Hematopoietic multipotent progenitor cell treated with erythropoietin and hydrocortisone succinate and interleukin-3 and kit ligand, for 15 days (in vitro differentiated cells): ENCODE measurements at places on chromosomes 12 and 14.
A peak's percentile ranks its signal among the peaks of the same experiment; 100 is the strongest.

- DNase-seq = no peak
Observed at GRCh38 chr12:69386921-69387320, 27.4 kb downstream of the YEATS4 start.

DNA sequence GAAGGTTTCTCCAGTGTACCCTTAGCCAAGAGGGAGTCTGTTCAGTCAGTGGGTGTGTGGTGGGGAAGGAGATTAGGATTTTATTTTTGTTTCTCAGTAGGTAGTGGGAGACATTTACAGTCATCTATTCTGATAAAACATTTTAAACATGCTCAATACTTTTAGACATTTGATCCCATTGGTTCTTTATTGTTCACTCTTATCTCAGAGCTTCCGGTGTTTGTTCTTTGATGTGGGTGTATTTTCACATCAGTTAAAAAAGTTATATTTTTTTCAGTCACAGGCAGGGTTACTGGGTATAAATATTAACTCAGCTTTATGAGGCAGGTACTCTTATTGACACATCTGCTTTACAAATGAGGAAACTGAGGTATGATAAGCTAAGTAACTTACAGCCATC is 43.3 kb upstream of the LRRK2 start:
- no peak for DNase-seq

DNA sequence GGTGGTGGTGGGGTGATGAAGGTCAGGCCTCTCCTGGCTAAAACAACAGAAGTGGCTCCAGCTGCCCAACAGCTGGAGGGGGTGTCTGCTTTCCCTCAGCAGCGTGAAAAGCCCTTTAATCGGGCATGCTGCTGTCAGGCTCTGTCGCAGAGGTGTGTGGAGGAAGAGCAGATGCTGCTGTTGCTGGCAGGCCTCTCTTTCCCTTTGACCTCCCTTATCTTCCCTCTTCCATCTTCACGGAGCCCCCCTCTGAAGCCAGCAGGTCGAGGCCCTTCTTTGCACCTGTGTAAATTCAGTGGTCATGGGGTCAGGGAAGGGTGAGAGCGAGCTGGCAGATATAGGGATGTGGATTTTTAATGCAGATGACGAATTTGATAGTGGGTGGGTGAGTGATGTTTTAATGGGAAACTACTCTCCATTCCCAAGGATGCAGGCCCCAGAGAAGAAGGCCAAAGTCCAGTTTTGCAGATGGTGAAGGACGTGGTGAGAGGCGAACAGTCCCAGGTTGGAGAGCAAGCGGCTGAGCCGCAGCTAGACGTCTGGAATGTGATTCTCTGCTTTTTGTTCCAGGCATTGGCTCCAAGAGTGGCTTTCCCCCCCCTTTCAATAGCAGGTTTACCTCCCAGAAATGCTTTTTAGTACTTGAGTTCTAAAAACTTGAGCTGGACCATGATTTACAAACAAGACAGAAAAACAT is 64.0 kb downstream of the SMOC1 start:
- DNase-seq = no peak

DNA sequence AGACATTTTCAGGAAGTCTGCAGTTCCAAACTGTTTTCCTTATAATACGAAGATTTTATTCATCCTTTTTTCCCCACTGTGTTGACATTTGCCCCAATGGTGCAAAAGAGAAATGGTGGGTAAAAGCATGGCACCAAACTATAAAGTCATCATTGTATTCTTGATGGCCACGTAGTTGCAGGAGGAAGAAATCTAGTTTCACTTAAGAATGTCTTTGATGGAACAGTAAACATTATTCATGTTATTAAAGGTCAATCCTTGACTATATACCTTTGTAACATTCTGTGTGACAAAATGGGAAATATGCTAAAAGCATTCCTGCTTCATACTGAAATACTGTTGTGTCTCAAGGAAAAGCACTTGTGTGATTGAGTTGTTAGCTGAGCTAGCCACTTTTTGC is 80.1 kb downstream of the PRKCH start:
- DNase-seq = no peak

GRCh38 chr12:119307747-119308146 is 26.8 kb upstream of the CCDC60 start:
- no peak for DNase-seq

DNA sequence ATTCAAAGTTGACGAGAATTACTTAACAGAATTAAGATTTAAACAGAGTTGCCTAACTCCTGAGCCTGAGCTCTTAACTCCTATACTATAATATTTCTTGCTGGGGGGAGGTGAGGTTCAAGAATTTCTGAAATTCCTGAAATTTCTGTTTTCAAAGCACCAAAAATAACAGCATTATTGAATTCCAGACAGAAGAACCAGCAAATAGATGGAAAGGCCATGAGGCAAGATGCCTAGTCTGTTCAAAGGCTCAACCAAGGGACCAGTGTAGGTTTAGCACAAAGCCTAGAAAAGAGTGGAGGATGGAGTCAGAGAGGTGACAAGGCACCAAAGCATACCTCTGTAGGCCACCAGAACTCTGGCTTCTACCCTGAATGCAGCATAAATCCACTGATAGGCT is 76.4 kb downstream of the PPP1R12A start:
- no peak for DNase-seq

GRCh38 chr12:57148469-57149244 is 1.2 kb upstream of the LRP1-AS start:
- DNase-seq = no peak

GRCh38 chr14:101374373-101375338 is 186.6 kb upstream of the DIO3 start:
- DNase-seq = no peak

GRCh38 chr12:100346660-100347059 is 10.2 kb upstream of the SLC17A8 start:
- no peak for DNase-seq

- DNase-seq = peak; percentile 40
Observed at GRCh38 chr12:121132601-121133481, at the start of gene P2RX7. TSS of gene P2RX7 (plus strand) at chr12:121132876. CDS start at chr12:121132971, 95 bp downstream.

DNA sequence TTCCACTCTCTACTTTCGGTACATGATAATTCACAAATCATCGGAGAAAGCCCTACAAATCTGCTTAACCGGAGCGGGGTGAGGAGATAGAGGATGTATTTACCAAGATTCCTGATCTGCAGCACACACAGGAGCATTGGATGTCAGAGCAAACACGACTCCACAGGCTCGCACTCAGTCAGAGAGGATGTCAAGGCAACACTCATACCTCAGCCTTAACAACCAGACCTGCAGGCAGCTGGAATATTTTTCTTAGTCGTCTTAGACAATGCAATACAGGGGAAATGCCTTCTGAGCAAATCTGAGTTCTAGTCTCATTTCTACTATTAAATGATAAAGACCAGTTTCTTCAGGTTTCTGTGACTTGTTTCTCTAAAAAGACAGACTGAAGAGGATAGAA is 159.3 kb upstream of the CPNE8 start:
- DNase-seq = no peak

- DNase-seq = no peak
Observed at GRCh38 chr12:75482646-75483045, 2.1 kb downstream of the GLIPR1 start.

GRCh38 chr12:105428793-105429395 is 98.4 kb downstream of the C12orf75 start:
- DNase-seq = no peak

- DNase-seq = no peak
Observed at GRCh38 chr14:58740379-58740935, 102.7 kb downstream of the DACT1 start.

- no peak for DNase-seq
Observed at GRCh38 chr12:109770104-109770860, 56.7 kb downstream of the FAM222A start.

DNA sequence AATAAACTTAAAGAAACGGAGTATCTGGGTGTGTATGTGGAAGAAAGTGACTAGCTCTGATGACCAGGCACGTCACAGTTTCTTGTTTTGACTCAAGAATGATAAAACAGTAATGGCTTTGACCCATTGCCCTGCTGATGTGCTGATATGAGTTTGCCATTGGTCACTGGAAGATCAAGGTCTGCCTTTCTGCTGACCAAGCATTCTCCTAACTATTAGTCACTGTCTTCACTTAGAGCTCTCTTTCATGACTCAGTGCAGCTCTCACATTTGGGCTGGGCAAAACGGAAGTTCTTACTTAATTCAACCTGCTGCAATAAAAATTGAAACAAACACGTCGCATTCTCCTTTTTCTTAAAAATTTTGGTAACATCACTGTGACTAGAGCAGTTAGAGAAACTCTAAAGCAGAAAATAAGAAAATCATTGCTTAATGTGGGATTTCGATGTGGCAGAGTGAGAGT is 366.7 kb downstream of the BTG1 start:
- no peak for DNase-seq

- DNase-seq = no peak
Observed at GRCh38 chr14:24875991-24876878, 173.7 kb downstream of the STXBP6 start.
